ENCODE measurements at places on chromosomes 3 and 15.

- no peak for DNase-seq
Measured at GRCh38 chr15:99630607-99631131, 64.9 kb downstream of the MEF2A start.

GRCh38 chr15:78069052-78069414, 8.5 kb downstream of the TBC1D2B start:
- no peak for DNase-seq

DNA sequence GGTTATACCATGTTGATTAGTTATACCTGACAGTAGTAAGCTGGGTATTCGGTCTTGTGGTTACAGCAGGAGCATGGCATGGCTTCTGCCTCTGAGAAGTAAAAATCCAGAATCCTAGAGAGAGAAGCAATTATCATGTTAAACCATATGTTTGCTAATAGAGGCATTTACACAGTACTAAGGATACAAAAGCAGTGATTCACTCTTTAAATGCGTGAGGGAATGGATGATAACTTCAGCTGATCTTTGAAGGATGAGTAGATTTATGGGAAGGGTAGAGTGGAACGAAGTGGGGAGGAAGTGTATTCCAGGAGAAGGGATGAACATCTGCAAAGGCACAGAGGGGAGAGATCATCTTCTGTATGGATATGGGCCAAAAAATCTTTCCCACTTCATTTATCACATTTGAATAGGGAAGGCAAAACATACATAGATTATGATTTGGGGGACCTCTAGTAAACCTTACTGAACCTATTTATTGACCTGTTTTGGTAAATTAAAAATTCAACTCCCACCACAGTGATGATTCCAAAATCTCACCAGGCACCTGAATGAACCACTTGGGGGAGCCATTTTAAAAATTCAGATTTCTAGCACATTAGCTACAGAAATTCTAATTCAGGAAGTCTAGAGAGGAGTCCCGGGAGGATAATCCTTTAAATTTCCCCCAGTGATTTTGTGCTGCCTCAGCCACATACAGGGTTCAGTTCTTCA, 35.1 kb downstream of the IGSF10 start:
- no peak for DNase-seq

- DNase-seq: no peak
Measured at GRCh38 chr3:14303336-14304100, 98.9 kb upstream of the SLC6A6 start.

DNA sequence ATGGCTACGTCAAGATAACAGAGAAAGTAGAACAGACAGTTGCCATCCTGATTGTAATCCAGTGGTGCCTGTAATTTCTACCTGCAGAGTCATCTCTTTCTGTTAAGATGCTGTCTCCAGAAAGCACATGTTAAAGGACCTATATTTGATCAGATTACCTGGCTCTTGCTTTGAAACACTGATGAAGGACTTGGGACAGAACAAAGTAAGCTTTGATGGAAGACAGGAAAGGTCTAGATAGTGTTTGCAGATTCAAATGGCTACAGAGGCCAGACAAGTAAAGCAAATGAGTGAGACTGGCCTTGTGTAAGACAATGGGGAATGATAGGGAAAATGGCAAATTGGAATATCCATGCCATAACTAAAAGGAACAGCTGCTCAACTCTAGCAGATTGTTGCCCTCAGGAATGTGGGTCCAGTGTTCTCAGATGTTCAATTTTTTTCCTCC, 1.8 kb upstream of the GSK3B start:
- DNase-seq: no peak

GRCh38 chr15:27124287-27124871, 153.4 kb downstream of the GABRG3 start:
- DNase-seq: no peak

- no peak for DNase-seq
Measured at GRCh38 chr15:31016446-31016915, 25.1 kb upstream of the MTMR10 start.

- no peak for DNase-seq
Measured at GRCh38 chr15:100879061-100879463, 569 bp upstream of the ALDH1A3 start.

DNA sequence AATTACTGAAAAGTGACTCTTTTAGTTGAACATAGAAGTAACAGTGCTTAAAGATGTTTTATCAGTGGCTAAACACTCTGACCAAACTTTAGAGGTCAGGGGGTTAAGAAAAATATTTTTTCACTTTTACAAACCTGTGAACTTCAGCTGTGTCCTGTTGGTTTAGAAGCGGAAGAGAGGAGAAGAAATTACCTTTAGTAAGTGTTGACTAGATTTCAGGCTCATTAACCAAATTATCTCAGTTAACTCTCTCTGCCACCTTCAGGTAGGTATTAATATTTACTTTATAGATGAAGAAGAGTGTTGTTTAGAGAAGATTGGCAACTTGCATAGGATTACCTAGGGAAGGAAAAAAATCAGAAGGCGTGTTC, 151.9 kb upstream of the CMC1 start:
- no peak for DNase-seq

DNA sequence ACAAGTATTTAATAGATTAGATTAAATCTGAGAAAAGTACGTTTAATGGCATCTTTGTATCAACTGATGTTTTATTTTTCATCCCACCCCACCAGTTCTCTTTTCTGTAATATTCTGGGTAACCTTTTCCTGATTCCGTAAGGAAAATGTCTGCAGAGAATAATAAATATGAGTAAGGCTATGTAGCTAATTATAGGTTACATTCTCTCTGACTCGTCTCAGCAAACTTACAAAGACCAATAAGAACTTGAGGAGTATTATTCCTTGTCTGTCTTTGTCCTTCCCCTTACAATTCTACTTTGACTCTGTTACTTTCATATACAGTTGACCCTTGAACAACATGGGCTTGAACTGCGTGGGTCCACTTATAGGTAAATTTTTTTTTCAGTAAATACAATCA, 12.1 kb downstream of the SNAP23 start:
- DNase-seq: no peak

Data from activated T-helper 1 cell treated with anti-CD3 and anti-CD28 coated beads, Interleukin-2, amount 50 U/mL, for 16 hours (primary cell).